Activated gamma-delta T cell treated with anti-CD3 and anti-CD28 coated beads, Interleukin-2, amount 50 U/mL, for 16 hours (primary cell): ENCODE measurements at places on chromosomes 6 and 20.

DNA sequence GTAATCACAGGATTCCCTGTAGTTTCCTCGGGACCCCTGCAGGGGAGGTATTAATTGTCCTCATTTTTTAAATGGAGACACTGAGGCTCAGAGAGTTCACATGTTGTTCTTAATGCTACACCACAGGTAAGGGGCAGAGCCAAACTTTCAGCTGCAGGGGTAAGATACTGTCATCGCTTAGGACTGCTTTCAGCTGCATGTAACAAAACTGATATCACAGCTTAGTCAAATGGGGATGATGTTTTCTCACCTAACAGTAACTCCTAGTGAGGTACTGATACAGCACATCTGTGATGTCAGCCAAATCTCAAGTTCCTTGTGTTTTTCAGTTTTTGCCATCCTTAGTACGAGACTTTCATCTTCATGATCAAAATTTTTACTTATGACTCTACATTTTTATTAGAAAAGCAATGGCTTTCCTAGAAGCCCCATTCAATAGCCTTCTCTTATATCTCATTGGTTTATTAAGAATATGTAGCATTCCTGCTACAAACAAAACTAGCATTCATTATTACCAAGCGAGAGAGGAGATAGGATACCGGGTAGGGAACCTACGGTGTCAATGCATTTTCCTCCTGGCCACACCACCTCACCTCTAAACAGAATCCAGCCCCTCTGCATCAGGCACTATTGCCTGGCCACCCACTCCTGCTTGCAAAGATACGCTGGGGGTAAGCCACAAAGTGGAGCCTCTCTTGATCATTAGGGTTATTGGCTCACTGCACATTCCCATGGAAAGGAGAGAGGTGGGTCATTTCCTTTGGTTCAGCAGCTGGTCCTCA is 557.5 kb downstream of the CD83 start:
- DNase-seq: no peak

DNA sequence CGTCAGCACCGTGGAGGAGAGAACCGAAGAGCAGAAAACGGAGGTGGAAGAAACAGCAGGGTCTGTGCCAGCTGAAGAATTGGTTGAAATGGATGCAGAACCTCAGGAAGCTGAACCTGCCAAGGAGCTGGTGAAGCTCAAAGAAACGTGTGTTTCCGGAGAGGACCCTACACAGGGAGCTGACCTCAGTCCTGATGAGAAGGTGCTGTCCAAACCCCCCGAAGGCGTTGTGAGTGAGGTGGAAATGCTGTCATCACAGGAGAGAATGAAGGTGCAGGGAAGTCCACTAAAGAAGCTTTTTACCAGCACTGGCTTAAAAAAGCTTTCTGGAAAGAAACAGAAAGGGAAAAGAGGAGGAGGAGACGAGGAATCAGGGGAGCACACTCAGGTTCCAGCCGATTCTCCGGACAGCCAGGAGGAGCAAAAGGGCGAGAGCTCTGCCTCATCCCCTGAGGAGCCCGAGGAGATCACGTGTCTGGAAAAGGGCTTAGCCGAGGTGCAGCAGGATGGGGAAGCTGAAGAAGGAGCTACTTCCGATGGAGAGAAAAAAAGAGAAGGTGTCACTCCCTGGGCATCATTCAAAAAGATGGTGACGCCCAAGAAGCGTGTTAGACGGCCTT is 41.6 kb downstream of the ZBTB2 start:
- DNase-seq: no peak

DNA sequence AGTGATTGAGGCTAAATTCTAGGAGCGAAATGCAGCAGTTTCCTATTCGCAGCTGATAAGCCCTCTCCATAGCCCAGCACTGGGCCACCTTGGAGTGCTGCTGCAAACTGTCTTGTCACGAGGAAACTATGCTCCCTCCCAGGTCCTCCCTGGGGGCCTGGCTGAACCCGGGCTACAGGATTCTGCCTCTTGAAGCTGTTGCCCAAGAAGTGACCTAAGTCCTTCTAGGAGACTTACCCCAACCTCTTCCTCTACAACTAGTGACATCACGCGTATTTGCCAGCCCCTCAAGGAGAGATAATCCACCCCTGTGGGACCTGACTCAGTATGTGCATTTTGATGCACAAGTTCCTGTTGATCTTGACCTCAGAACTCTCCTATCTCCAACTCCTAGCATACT is 26.5 kb upstream of the ZFAND3 start:
- no peak for DNase-seq

GRCh38 chr20:64035066-64035932 is 683 bp upstream of the C20orf204 start:
- peak; percentile 24 for DNase-seq

DNA sequence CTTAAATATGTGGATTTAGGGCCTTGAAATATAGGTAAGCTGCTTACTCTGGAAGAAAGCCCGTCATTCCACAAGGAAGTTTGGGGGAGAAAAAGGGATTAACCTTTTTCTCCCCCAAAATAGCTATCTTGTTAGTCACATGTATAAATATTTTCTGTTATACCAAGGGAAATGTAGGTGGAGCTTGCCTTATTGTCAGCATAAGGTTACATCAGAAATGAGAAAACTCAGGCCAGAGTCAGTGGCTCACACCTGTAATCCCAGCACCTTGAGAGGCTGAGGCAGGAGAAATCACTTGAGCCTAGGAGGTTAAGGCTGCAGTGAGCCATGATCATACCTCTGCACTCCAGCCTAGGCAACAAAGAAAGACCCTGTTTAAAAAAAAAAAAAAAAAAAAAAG is 129.9 kb downstream of the LRFN2 start:
- no peak for DNase-seq

DNA sequence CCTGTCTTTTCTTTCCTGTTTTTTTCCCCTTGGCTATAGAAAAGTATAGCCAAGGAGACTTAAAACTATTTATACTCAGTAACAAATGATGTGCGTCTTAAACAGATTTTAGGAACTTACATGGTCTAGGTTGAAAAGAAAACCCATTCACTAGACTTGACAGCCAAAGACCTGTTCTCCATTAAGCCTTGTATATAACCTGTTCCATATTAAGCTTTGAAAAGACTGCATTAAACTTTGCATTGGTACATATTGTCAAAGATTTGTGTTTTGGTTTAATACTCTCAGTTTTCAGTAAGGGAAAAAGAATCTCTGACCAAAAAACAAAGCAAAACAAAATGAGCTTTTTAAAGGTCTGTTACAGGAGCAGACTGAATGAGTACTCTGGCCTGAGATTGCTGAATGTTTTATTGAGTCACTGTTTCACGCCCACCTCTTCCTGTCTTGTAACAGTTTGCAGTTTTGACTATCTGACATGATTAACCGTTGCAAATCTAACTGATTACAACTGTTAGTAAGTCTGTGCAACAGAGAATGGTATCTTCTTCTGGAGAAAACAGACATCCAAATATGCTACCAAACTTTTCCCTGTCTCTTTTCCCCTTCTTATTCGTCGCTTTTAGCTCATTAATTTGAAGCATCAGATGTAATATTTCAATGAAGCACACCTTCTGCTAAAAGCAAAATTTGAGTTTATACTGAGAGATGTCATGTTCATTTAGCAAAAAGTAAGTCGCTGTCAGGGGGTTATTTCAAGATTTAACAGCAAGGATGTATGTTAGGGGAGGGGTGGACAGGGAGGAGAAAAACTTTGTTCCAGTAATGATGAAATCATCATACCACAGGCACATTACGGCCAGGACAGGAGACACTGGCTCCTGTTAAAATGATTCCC is 59.1 kb upstream of the SUPT3H start:
- no peak for DNase-seq

DNA sequence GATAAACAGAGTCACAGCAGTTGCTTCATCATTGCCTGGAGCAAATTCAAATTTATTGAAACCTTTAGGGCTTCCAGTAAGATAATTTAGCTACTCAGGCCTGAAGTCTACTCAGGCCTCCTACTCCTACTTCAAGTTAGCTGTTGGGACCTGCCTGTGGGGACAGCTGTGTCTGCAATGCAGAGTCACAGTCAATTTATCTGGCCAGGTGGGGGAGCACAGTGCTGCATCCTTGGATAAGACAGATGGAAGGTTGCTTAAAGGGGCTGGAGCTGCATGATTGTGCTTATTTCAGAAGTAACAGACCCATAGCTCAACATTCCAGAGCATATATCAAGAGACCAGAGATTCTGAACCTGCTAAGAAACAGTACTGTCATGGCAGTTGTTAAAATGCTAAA is 932.1 kb downstream of the QKI start:
- no peak for DNase-seq

GRCh38 chr20:23254034-23254433 is 96.6 kb upstream of the NXT1 start:
- no peak for DNase-seq

GRCh38 chr6:157550114-157550989 is 169.4 kb downstream of the ZDHHC14 start:
- DNase-seq: peak; percentile 16

DNA sequence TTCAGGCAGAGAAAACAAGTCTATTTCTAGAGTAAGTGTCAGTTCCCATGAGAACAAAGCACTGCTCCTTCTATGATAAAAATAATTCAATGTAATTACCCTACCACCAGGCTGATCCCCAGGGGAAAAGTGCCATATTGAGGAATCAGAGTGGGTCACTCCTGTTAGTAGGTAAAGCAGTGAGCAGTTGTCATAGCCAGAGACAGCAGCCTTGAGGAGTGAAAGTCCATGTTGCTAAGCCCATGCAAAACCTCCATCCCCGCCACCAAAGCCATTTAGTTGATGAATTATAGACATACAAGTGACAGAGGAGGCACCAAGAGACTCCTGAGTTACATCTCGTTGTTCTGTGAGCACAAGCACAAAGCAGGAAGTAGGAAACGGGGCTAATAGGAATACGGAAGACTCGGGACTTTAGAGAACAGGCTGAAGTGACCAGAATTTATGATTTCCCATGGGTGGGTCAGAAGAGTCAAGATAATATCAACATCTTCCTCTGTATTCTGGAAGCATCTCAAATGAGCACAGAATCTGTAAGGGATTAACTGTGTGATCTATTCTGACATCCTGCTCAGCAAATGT is 197.9 kb downstream of the MAFB start:
- DNase-seq: no peak

DNA sequence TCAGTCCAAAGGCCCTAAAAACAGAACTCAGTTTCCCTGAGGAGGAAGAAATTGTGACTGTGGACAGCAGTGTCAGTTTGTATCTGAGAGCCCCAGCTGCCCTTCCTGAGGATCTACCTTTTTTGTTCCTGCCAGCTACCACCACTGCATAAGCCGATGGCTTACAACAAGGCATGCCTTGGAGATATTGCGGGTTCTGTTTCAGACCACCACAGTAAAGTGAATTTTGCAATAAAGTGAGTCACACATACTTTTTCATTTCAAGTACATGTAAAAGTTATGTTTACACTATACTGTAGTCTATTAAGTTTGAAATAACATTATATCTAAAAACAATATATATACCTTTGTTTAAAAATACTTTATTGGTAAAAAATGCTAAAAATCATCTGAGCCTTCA is 9.6 kb upstream of the CST3 start:
- DNase-seq: no peak

GRCh38 chr6:126170978-126171382 is 168.9 kb upstream of the CENPW start:
- no peak for DNase-seq

- DNase-seq: no peak
Observed at GRCh38 chr20:2357114-2357513, 23.6 kb upstream of the TGM6 start.

- no peak for DNase-seq
Observed at GRCh38 chr20:15077733-15078250, 740.4 kb upstream of the FLRT3 start.

- no peak for DNase-seq
Observed at GRCh38 chr6:121540210-121540609, 104.8 kb downstream of the GJA1 start.

DNA sequence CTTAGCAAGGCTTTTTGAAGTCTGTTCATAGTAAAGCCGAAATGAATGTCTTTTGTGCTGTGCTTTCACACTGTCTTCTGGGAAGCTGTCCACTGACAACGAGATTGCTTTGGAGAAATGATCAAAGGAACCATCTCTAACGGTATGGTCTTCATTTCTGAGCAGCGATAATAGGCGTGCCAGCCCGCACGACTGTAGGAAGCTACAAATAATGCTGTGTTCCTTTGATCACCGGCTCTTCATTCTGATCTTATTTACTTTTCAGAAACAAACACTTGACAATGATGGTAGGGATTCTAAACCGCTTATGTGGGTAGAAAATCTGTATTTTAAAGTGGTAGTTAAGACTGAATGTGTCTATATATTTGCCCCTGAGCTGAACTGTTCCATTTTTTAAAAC is 306.6 kb upstream of the EXOC2 start:
- no peak for DNase-seq

GRCh38 chr6:113893451-113893850 is 36.3 kb downstream of the MARCKS start:
- no peak for DNase-seq

GRCh38 chr6:44960898-44961297 is 367.2 kb upstream of the RUNX2 start:
- DNase-seq: no peak

- DNase-seq: no peak
Observed at GRCh38 chr6:148701375-148701774, 45.5 kb upstream of the UST start.

- no peak for DNase-seq
Observed at GRCh38 chr6:12648171-12648570, 68.4 kb upstream of the PHACTR1 start.

- DNase-seq: no peak
Observed at GRCh38 chr6:126307849-126308248, 32.1 kb upstream of the CENPW start.

- no peak for DNase-seq
Observed at GRCh38 chr6:166387642-166388289, 5.0 kb upstream of the MPC1 start.

DNA sequence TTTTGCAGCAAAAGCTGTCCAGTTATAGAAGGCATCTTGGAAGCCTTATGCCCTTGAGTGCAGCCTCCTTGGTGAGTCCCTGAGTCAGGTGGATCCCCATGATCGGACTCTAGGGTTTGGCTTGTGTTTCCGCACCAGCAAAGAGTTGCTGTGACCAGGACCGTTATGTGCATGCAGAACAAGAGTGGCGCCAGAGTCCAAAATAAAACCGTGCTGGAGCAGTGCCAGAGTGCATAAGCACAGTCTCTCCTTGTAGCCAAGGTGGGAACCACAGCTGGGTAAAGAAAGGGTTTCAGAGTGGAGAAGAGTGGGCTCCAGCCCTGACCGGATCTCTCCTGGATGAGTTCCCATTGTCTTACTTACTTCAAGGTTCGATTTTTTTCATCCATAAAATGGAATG is 58.6 kb downstream of the FOXA2 start:
- no peak for DNase-seq

DNA sequence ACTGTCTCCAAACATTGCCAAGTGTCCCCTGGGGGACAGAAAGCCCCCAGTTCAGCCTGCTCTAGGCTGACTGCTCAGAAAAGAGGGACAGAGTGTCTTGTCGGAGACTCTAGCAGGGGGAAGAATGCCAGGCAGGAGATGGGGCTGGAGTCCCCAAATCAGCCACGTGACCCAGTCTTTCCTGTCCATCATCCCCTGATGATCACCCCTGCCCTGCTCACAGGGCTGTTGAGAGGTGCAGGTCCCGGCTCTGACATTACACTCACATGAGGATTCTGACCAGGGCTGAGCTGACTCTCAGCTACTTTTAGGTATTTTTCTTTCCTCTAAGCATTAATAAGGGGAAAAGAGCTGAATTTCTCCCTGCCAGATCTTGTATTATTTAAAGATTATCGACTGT is 115.8 kb downstream of the SULF2 start:
- no peak for DNase-seq
